Activated T-helper 2 cell treated with anti-CD3 and anti-CD28 coated beads, Interferon-gamma antibody, Interleukin-2, Interleukin-4, amounts not matched to agents 10 μg/mL and 5 μg/mL and 100 μg/mL, durations not matched to agents 14 hours and 24 hours and 36 hours (primary cell): ENCODE measurements at places on chromosomes 6 and 20.

GRCh38 chr20:13131688-13132087, 89.4 kb upstream of the ISM1 start:
- DNase-seq, result no peak
- H3K4me3 ChIP-seq, result no peak overlapping the region
- H3K36me3 ChIP-seq, result no peaks in the 10 kb centered on the region
- H3K27me3 ChIP-seq, result peaks cover 8% of the 10 kb centered on the region

DNA sequence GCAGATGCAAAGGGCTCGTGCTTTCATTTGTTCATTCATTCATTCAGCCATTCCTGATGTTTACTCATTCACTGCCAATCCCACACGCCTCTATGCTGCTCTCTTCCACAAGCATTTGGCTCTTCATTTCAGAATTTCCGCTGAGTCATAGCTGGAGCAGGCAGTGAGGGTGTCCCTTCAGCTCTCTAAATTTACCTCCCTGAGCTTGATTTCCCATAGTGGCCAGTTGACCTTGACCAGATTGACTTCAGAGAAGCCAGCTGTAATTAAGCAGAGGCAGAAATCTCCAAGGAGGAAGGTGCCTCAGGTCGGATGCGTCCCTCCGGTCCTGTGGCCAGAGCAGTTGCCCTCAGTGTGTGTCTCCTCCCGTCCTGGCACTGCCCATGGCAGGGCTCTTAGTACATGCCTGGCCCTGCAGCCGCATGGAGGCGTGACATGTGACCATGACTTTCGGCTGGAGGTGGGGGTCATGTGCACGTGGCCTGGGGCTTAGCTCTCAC, 267.2 kb upstream of the ECI2 start:
- no peak overlapping the region for H3K27ac ChIP-seq
- no peak for DNase-seq
- no peaks in the 10 kb centered on the region for H3K36me3 ChIP-seq
- H3K4me1 ChIP-seq, result peaks cover under 1% of the 10 kb centered on the region
- H3K27me3 ChIP-seq, result no peaks in the 10 kb centered on the region

DNA sequence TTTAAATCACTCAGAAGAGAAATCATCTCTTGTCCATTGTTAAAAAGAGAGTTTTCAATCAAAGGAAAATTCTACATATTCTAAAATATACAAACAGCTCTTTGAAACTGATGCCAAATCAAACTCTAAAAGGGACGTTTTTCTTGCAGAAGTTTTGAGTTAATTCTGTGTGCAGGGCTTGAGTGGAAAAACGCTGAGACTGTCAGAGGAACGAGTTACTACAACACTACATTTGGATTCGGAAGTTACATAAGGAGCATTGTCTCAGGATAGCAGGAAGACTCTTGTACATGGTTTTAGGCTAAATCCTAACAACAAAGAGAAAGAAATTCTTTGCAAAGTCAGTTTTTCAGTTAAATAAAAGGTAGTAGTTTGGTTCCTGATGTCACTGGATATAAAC, 155.7 kb upstream of the SUPT3H start:
- no peak overlapping the region for H3K4me3 ChIP-seq
- H3K4me1 ChIP-seq, result peaks cover 50% of the 10 kb centered on the region
- H3K36me3 ChIP-seq, result peaks cover 89% of the 10 kb centered on the region
- H3K27me3 ChIP-seq, result no peaks in the 10 kb centered on the region
- DNase-seq, result no peak

GRCh38 chr6:120348926-120349325, 985.4 kb downstream of the TBC1D32 start:
- H3K36me3 ChIP-seq, result no peaks in the 10 kb centered on the region
- no peak overlapping the region for H3K4me3 ChIP-seq
- no peak for DNase-seq
- H3K27ac ChIP-seq, result no peak overlapping the region
- no peaks in the 10 kb centered on the region for H3K4me1 ChIP-seq

DNA sequence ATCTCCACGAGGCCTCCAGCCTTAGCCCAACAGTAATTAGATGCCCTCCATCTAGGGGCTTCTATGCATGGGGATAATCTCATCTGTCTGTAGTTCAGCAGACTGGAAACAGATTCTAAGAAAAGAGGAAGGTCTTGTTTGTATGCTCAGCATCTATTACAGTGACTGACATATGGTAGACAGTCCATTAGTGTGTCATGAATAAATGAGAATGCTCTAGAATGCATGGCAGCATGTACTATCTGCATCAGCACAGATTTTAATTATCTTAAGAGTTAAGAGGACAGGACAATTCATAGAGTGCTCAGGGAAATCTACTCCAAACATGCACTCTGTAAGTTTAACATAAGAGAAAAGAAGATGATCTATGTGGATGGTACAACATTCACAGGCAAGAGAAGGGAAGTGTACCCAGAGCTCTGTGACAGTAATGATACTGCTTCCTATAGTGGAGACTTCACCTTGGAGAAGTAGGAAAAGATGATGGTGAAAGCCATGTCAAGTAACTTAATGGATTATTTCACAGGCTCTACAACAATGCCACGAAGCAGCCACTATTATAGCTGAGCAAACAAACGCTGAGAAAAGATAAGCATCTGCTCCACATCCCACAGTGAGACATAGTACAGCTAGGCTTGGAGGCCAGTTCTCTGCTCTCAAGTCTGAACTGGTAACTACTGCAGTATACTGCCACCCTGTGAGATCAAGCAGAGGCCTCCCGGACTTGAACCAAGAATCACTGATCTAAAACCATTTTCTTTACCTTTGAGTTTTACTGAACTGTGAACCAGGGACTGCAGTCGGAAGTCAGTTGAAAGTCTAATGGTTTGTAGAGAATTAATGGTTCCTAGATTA, 309.2 kb upstream of the SPTLC3 start:
- no peak overlapping the region for H3K27ac ChIP-seq
- H3K4me1 ChIP-seq, result no peaks in the 10 kb centered on the region
- H3K27me3 ChIP-seq, result no peaks in the 10 kb centered on the region
- H3K36me3 ChIP-seq, result no peaks in the 10 kb centered on the region

DNA sequence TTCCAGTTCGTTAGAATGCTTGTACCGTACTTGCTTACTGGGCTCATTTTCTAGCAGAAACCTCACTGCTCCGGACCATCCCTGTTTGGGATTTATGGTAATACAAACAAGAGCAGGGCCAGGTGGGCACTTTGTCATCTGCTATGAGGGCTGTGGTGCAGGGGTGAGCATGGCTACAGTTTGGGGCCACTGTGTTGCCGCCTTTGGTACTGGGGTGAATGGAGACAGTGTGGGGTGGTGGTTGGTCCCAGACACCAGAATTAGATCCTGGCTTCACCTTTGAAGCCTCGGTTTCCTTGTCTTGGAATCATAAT, 95.0 kb downstream of the TOX2 start:
- peaks cover 28% of the 10 kb centered on the region for H3K4me1 ChIP-seq
- peaks cover 42% of the 10 kb centered on the region for H3K27me3 ChIP-seq
- no peak overlapping the region for H3K4me3 ChIP-seq
- H3K36me3 ChIP-seq, result no peaks in the 10 kb centered on the region

- DNase-seq, result no peak
- no peak overlapping the region for H3K27ac ChIP-seq
- peaks cover 19% of the 10 kb centered on the region for H3K4me1 ChIP-seq
- peaks cover 50% of the 10 kb centered on the region for H3K27me3 ChIP-seq
- no peaks in the 10 kb centered on the region for H3K36me3 ChIP-seq
Measured at GRCh38 chr6:134314006-134314821, 3.7 kb downstream of the SGK1 start.
